ENCODE measurements at places on chromosomes 2 and 18. TPM values are rescaled to one million over a fixed set of nuclear protein-coding genes. Genes with fewer than 3 reads are reported as not detected.

DQX1 gene
- total RNA-seq = not detected

TLX2 gene
- not detected for total RNA-seq

TFPI gene
- total RNA-seq = 75.1 TPM

DNA sequence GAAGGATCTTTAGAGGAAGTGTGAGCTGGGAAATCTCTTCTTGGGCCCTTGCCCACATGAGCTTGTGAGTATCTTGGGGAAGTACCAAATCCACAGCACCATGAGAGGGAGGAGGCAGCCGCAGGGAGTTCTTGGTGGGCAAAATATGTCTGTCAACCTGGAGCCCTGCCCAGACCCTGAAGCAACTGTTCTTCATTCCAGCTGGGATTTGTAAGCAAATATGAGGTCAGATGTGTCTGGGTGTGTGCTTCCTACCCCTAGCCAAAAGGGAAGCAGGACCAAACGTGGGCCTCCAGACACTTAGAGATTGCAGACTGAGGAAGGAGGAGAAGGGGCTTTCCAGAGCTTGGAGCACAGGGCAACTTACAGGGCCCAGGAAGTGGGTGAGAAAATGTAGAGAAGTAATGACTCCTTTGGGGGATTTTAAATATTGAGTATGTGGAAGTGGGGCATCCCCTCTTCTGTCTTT lies 41.9 kb downstream of the TMEM247 start:
- no peaks in the 10 kb centered on the region for H3K27me3 ChIP-seq
- no peaks in the 10 kb centered on the region for H3K36me3 ChIP-seq
- DNase-seq = peak; percentile 81
- no peak overlapping the region for H3K4me3 ChIP-seq

DNA sequence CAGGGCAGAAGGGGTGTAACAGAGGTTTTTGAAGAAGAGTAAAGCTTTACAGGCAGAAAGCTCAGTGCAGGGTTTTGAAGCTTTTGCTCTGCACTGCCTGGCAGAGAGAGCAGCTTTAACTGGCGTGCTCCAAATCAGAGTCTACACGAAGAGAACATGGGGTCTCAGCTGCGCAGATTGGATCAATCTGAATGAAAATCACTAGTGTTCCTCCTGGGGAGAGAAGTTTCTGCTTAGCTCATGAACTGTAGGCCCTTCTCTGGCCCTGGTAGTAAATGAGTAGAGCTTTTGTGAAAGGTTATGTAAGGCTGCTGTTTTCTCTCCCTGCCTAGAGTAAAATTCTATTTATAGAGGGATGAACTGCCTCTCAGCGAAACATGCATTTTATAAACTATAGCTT lies 13.6 kb downstream of the DCC start:
- no peak overlapping the region for H3K4me3 ChIP-seq
- H3K27ac ChIP-seq = no peak overlapping the region
- no peak for DNase-seq
- H3K27me3 ChIP-seq = no peaks in the 10 kb centered on the region
- H3K4me1 ChIP-seq = no peaks in the 10 kb centered on the region
- H3K36me3 ChIP-seq = no peaks in the 10 kb centered on the region

Data from tibial nerve (tissue), 4 donors.